NCI-H446 (cell line): ENCODE measurements at places on chromosomes 1 and 21.

DNA sequence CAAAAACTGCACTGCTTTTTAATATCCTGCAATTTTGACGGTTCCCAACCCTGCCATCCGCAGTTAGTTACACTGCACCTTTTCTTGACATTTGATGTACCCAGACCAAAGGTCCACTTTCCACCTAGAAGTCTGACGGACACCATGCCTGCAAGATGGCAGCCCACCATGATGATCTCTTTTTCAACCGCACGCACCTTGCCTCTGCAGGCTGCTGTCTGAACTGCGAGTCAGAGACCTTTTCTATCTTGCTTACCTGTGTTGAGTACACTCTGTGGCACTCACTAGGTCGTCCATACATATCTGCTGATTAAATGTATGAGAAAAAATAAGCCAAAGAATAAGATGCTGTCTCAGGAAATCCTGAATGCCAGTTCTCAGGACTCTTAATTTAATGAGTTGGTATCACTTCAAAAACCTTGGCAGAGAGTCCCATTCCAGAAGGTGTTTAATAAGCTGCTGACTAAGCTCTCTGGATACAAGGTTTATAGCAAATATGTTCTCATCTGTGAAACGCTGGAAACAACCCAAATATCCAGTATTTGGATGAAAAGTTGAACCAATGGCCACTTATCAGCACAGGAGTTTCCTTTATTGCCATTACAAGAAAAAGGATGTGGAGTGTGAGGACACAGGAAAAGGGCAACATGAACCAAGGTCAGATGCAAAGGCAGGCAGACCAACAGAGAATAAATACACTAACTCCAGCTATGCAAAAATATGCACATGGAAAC lies 37.9 kb downstream of the GNG12 start:
- peak; percentile 85 for DNase-seq

DNA sequence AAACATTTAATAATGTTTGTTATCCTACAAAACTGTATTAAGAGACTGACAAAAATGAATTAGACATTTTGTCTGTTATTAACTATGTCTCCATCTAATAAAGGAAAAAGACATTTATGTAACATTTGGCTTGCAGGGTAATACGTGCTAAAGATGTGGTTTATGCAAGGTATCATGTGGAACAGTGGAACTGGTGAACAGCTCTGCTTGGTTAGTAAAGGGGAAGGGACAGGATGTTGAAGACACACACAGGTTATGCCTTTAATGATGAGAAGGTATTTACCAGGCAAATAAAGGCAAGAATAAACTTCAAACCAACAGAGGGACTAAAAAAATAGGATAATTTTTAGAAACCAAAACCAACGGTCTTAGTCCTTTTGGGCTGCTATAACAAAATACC lies 93.1 kb downstream of the UCHL5 start:
- no peak for DNase-seq

- DNase-seq, result no peak
Observed at GRCh38 chr21:44996983-44997936, 57.4 kb downstream of the SLX9 start.

DNA sequence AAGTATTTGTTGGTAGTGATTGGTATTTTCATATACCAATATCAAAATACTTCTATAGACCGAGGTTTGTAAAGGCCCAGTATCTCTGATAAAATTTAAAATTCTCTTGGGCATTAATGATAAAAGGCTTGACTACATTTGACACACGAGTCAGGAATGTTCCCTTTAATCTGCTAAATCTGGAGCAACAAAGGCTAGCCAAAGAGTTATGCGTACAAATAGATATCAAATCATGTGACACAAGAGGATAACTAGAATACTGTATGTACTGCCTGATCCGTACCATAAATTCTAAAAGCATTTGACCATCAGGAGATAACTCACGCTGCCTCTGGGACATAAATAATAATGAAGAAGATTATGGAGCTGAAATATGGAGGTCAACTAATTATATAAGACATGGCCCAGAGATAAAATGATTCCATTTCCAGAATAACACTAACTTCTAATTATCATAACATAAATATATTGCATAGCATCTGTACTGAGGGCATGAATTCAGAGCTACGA lies 64.2 kb upstream of the SH3GLB1 start:
- DNase-seq, result no peak

DNA sequence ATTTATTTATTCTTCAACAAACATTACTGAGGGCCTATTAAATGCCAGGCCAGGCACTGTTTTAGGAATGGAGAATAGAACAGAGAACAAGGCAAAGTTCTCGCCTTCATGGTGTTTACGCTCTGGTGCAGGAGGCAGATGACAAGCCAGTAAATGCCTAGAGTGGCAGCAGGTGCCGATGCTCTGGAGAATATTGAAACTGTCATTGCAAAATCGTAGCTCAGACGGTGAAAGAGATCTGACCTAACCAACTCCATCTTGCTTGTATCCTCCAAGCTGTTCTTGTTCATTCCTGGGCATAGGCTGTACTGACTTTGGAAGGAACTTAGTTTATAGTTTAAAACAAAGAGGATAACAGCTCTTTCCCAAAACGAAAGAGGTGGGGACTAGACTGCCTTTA lies 13.5 kb upstream of the ENO1 start:
- DNase-seq, result no peak

GRCh38 chr1:72010094-72010431 lies 272.3 kb downstream of the NEGR1 start:
- no peak for DNase-seq

- no peak for DNase-seq
Observed at GRCh38 chr1:39642796-39643195, 3.4 kb upstream of the HEYL start.

GRCh38 chr1:31753707-31754349 lies 10.3 kb downstream of the ADGRB2 start:
- DNase-seq, result peak; percentile 96

GRCh38 chr1:8525558-8526275 lies 207.8 kb downstream of the SLC45A1 start:
- DNase-seq, result peak; percentile 91

- DNase-seq, result no peak
Observed at GRCh38 chr1:233081735-233082134, 131.3 kb downstream of the NTPCR start.

DNA sequence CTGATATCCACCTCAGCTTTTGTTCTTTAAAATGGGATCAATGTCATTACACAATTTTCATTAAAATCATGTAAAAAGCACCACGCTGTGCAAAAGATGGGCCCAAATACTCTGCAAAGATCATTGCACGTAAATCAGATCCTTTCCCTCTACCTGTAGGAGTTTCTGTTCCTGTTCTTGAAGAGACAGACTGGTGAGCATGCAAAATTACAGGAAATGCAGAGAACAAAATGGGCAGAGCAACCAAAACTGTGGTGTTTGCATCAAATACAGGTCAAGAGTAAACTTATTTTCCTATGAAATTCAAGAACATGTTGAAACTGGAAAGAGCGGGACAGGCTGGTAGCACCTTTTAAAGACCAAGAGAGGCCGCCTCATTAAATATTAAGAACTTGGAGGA lies 294.9 kb upstream of the ADGRL2 start:
- no peak for DNase-seq

- no peak for DNase-seq
Observed at GRCh38 chr1:56453016-56453415, 126.3 kb downstream of the PLPP3 start.

GRCh38 chr1:153760440-153760839 lies 14.8 kb upstream of the SLC27A3 start:
- DNase-seq, result no peak

DNA sequence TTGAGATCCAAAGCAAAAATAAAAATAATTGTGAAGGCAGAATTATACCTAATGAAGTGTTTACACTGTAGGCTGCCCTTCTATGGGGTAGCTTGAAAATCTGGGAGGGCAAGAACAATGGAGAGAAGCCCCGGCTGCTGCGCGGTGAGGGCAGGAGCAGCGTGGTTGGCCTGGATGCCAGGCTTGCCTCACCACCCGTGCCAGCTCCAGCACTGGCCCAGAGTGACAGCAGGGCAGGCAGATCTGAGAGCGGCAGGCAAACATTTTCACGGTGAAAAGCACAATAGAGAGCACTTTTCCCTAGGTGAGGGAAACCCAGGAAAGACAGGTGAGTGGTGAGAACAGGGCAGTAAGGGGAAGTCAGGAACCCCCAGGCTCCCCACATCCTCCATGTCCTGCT lies 1.4 kb downstream of the PROK1 start:
- no peak for DNase-seq

GRCh38 chr1:199821029-199821779 lies 206.3 kb upstream of the NR5A2 start:
- DNase-seq, result no peak

DNA sequence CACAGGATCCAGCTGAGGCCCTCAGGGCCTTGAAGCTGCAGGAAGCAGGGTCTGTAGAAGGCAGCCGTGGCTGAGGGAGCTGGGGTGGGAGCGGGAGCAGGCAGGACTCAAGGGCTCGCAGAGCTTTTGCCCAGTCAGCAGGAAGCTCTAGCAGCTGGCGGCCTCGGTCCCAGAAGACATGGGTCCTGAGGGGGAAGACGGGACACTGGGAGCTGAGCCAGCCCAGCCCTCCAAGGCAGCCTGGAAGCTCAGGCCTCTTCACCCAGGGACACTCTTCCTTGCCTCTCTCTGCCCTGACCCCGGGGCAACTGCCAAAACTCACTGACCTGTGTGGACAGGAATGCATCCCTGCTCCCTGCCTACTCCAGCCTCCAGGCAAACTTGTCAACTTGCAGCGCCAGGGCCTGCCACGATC lies 8.9 kb downstream of the ADGRB2 start:
- DNase-seq, result no peak

- peak; percentile 55 for DNase-seq
Observed at GRCh38 chr1:182054698-182055326, 6.7 kb downstream of the ZNF648 start.

- DNase-seq, result no peak
Observed at GRCh38 chr1:33348676-33349080, 27.8 kb upstream of the A3GALT2 start.

DNA sequence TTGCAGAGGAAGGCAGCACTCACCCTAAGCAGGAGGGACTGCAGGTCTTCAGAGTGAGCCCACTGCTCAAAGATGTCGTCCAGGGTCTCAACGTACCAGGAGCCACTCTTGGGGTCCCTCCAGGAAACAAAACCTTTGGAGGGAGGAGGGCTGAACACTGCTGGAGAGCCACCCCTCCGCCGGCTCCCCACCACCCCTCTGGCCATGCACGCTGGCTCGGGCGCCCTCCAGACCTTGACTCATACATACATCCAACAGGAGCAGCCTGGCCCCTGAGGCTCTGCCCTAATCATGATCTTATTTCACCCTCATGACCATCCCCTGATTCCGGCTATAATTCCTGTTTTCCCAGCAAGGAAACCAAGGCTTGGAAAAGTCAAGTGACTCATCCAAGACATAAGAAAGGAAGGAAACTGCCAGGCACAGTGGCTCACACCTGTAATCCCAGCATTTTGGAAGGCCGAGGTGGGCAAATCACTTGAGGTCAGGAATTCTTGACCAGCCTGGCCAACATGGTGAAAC lies 18.0 kb downstream of the CELA2B start:
- DNase-seq, result no peak

- DNase-seq, result no peak
Observed at GRCh38 chr1:26983863-26984262, 9.6 kb upstream of the TRNP1 start.

- no peak for DNase-seq
Observed at GRCh38 chr1:176987016-176987415, 177.5 kb downstream of the ASTN1 start.

GRCh38 chr1:53410100-53410541 lies 49.1 kb upstream of the DMRTB1 start:
- DNase-seq, result no peak

GRCh38 chr1:18778437-18778836 lies 81.0 kb downstream of the TAS1R2 start:
- DNase-seq, result no peak

DNA sequence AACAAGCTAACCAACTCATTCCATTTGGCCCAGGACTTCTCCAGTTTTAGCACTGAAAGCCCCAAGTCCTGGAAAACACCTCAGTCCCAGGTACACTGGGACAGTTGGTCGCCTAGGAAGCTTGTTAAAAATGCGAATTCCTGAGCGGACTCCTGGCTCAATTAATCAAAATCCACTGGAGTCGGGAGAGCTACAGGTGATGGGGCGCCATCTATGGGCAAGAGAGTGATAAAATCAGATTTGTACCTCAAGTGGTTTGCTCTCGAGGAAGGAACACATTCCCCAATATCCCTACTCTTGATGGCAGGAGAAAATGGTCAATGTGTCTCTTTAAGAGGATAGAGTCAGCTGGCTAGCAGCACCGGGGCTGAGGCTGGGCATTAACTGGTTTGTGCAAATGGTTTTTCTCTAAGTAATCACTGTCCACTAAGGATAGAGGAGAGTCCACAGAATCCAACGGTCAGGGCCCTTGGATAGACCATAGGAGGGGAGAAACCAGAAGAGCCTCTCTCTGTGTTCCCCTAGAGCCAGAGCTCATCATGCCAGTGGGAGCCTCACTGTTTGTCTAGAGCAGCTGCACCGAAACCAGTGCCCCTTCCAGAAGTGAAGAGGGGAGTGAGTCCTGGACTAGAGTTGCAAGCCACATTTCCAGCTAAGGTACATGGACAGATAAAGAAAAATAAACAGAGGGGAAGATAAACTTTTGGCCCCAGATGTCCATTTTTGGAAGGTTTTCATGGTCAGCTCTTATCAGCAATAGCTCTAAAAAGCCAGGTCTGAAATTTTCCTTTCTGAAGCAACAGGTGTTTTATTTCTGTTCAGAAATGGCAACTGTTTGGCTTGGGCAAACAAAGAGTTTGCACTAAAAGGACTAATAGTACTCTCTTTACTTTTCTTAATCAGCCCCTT lies 148.5 kb downstream of the TENT5C start:
- peak; percentile 85 for DNase-seq

- DNase-seq, result no peak
Observed at GRCh38 chr1:201739492-201740085, 89.4 kb upstream of the IPO9 start.

- DNase-seq, result peak; percentile 14
Observed at GRCh38 chr1:200558866-200559459, 61.6 kb downstream of the KIF14 start.

- no peak for DNase-seq
Observed at GRCh38 chr21:42320791-42321190, 5.6 kb upstream of the TFF3 start.
